Fibroblast of skin of abdomen (primary cell): ENCODE measurements at places on chromosomes 12 and 14.

GRCh38 chr14:75709207-75709812 is 48.3 kb downstream of the TTLL5 start:
- peak; percentile 71 for DNase-seq

- no peak for DNase-seq
Measured at GRCh38 chr14:102063808-102064429, 22.9 kb downstream of the HSP90AA1 start.

GRCh38 chr14:77087631-77088030 is 10.4 kb upstream of the CIPC start:
- DNase-seq = no peak

DNA sequence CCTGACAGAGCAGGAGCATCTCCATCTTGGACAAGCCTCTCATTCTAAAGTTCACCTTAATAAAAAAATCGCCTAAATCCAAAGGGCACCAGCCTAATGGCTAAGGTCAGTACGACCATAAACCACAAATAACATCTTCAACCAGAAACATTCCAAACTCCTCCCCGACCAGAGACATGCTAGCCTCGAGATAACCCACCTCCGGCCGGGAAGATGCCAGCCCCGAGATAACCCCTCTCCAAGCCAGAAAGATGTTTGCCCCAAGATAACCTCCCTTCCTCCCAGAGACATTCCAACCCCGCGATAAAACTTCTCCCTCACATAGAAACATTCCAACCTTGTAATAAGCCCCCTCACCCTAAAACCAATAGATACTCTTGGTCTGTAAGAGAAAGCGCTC is 86.8 kb upstream of the PKP2 start:
- no peak for DNase-seq

DNA sequence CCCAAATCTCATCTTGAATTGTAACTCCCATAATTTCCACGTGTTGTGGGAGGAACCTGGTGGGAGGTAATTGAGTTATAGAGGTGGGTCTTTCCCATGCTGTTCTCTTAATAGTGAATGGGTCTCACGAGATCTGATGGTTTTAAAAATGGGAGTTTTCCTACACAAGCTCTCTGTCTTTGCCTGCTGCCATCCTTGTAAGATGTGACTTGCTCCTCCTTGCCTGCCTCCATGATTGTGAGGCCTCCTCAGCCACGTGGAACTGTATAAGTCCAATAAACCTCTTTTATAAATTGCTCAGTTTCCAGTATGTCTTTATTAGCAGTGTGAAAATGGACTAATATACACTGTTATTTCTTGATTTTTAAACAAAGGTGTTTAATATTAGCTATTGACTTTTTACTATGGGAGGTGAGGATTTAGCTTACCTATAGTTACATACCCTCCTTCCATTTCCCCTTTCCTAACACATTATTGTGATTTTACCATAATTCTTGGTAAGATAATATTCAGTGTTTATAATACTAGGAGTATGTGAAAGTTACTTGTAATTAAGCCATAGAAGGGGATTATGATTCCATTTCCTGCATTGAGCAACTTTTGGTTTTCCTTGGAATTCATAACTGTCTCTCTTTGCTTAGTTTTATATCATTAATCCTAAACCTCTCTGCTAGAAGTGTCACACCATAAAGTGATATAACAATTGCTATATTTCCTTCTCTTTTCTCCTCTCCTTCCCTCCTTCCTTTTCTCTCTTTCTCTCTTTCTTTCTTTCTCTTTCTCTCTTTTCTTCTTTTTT is 151.0 kb upstream of the KRAS start:
- DNase-seq = peak; percentile 39
